HFF-Myc (cell line): ENCODE measurements at places on chromosomes 5 and 9.

- no peak for DNase-seq
Observed at GRCh38 chr5:40991981-40992559, 79.1 kb downstream of the MROH2B start.

GRCh38 chr5:143174714-143175398, 228.6 kb downstream of the NR3C1 start:
- DNase-seq: no peak

DNA sequence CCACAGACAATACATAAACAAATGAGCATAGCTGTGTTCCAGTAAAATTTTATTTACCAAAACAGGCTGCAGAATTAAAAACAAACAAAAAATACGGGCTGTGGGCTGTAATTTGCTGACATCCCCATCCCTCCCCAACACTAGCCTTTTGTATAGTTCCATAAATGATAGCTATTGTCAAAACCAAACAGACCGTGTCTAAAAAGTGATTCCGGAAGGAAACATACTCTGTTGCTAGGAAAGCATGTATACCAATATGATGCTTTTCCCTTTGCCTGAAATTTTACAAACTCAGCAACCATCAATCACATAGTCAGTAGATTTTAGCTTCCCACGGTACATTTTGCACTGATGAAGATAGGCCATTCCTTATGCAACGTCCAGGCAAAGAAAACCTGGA, 80.0 kb downstream of the TMEM215 start:
- DNase-seq: no peak

- no peak for DNase-seq
Observed at GRCh38 chr5:68749631-68750030, 344.2 kb upstream of the SLC30A5 start.

DNA sequence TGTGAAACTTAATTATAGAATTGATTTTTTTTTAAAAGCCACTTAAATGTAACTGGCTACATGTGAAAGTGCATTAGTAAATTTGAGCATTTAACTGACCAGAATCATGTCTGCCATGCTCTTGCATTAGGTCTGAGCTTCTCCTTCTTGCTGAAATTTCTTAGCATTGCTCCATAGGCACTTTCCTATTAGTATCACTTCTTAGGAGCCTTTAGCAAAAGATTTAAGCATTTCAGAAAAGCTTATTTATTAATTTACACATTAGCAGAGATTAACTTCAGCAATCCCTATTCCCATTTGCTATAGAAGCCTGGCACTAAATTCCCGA, 211.0 kb downstream of the SNX18 start:
- no peak for DNase-seq

DNA sequence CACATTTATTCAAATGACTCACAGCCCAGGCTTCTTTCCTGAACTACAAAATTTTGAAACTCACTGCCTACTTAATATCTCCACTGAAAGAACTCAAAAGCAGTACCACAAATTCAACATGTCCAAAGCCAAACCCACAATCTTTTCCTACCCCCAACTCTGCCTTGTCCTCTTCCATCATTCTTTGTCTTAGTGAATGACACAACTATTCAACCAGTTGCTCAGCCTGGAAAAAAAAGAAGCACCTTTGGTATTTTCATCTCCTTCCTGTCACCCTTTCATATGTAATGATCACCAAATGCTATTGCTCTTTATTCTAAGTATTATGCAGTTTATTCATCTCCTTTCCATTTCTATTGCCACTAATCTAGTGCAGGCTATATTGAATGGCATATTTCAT, 216.3 kb downstream of the TMEM232 start:
- no peak for DNase-seq

DNA sequence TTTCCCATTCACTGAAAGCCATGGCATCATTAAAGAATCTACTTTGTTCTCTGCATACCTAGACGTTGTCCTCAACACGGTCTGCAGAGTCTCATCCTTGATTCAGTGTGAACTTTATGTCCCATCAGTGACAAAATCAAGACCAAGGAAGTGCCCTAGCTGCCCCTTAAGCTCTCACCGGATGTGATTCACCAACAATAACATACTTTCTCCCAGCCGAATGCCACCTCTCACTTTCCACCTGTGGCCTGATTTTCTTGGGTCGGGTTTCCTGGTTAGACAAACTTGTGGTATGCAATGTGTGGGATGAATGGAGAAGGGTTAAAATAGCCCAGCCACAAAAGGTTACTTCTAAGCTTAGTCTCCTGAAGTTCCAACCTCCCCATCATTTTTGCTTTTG, 145.3 kb upstream of the PAPPA start:
- no peak for DNase-seq
